NCI-H1436 treated with DMSO at 0.1 percent for 48 hours (cell line): ENCODE measurements at places on chromosomes 4 and X.

- DNase-seq, result no peak
Measured at GRCh38 chr4:60389633-60390032, 810.5 kb upstream of the ADGRL3 start.

- no peak for DNase-seq
Measured at GRCh38 chr4:102526532-102526931, 25.4 kb downstream of the NFKB1 start.

- no peak for DNase-seq
Measured at GRCh38 chrX:3771766-3772165, 58.3 kb upstream of the PRKX start.

DNA sequence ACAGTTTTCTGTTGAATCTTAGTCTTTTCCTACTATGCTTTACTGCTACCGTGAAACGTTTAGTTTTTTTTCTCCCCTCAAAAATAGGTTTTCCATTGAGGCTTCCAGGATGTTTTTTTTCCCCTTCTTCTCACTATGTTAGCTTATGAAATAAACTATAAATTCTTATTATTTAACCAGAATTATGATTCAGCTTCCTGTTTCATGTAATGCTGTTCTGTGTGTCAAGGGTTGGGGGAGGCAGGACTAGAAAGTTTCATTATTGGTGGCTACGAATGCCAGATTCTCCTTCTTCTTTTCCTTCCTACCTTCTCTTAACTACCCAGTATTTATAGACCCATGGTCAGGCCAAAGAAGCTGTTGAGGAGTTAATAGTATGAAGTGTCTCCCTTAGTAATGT lies 11.8 kb downstream of the CLCN5 start:
- DNase-seq, result no peak

DNA sequence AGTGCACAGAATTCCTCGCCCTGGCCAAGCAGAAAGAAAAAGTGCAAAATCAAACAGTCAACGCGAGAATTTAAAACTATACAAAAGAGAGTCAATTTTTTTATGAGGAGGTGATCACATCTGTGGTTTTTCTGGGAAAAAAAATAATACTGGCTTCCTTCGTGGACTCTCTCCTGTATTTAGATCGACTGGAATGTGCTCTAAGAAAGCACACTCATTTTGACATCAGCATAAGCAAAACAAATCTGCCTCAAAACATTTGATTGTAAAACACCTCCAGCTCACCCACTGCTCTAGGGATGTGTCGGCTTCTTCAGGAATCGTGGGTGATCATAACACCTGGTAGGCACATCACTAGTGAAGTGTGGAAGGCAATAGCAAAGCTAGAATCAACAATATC lies 417.4 kb upstream of the FAT1 start:
- DNase-seq, result no peak

- DNase-seq, result no peak
Measured at GRCh38 chrX:81263059-81263458, 61.2 kb downstream of the SH3BGRL start.

- no peak for DNase-seq
Measured at GRCh38 chr4:142355421-142355930, 490.6 kb downstream of the INPP4B start.

DNA sequence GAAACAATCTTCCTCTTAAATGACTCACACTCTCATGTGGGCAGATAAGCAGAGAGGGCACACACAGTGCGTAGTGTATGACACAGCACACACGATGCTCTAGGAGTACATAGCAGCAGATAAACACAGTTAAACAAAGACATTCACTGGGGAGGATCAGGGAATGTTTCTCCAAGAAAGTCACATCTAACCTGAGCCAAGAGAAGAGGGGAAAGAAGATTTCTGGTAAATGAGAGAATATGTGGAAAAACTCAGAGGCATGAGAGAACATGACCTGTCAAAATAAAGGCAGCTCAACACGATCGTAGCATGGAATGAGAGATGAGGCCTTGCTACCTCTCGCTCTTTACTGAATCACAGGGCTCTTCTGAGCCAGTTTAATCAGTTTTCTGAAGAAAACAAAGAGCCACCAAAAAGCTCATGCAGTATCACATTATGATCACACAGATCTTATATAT lies 251.0 kb downstream of the ANK2 start:
- DNase-seq, result no peak

DNA sequence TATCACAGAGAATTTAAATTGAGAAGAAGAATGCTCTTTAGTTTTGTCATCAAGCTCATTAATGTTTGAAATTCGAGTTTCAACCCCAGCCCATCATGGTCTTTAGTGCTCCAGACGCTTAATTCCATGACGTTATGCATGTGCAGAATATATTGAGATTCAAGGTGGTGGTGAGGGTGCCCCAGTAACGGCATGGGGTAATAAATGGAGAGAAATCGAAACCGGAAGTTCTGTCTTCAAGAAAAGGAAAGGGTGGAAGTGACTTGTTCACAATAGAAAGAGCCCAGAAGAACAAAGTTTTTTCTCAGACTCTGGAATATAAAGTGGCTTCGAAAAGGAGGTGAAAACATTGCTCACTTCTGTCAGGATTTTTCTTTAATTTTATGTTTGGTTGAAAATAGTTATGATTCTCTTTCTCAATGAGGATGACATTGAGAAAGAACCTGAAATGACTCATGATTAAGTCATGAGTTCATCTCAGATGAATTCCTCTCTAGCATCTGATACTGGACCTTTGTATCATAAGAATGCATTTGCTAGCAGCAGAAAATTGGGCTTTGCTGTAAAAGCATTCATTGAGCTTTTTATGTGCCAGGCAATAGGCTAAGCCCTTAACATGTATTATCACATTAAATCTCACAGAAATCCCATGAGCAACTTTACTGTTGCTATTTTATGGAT lies 779 bp upstream of the DDX60L start:
- DNase-seq, result no peak

GRCh38 chr4:2948895-2949781 lies 14.1 kb downstream of the NOP14 start:
- no peak for DNase-seq

DNA sequence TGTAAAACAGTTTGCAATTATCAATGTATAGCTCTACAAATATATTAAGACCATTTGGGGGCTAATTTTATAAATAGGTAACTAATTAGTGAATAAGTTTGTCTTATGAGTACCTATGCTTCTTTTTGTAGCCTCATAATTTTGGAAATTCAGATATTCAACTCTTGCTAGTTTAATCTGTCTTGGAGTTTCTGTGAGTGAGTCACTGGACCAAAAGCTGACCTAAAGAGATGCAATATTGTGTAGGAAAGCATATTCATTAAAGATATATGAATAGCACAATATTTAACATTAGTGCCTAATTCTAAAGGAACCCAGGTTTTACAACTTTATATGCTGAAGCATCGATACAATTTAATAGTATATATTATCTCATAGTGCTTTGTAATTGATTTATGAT lies 161.3 kb upstream of the PCDH18 start:
- DNase-seq, result no peak

DNA sequence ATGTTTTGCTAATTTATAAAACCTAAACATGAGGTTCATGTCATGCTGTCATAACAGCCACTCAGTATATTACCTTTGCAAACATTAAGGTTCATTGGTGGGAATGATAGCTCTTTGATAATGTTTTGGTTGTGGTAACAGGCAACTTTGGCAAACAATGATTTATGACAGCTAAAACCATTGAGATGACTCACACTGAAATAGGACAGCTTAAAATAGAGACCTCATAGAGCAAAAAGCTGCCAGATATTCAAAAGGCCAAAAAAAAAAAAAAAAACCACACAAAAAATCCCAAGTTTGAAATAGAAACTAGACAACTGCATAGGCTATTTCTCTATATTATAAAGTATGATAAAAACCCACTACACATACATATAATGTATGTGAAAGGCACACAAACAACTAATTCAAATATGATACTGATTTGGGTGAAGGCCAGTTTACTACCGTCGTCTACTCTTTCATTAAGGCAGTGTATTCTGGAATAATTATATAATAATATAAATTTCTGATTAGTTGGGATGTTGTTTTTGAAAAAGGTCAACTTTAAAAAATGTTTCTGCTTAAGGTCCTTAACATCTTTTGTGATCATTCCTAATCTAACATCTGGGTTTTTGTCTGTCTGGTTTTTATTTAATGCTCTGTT lies 646.0 kb upstream of the PITX2 start:
- no peak for DNase-seq

GRCh38 chr4:10053635-10054453 lies 32.5 kb upstream of the SLC2A9 start:
- no peak for DNase-seq

- no peak for DNase-seq
Measured at GRCh38 chr4:42066402-42066801, 76.1 kb downstream of the SLC30A9 start.

GRCh38 chrX:136674270-136674985 lies 26.5 kb downstream of the CD40LG start:
- no peak for DNase-seq

DNA sequence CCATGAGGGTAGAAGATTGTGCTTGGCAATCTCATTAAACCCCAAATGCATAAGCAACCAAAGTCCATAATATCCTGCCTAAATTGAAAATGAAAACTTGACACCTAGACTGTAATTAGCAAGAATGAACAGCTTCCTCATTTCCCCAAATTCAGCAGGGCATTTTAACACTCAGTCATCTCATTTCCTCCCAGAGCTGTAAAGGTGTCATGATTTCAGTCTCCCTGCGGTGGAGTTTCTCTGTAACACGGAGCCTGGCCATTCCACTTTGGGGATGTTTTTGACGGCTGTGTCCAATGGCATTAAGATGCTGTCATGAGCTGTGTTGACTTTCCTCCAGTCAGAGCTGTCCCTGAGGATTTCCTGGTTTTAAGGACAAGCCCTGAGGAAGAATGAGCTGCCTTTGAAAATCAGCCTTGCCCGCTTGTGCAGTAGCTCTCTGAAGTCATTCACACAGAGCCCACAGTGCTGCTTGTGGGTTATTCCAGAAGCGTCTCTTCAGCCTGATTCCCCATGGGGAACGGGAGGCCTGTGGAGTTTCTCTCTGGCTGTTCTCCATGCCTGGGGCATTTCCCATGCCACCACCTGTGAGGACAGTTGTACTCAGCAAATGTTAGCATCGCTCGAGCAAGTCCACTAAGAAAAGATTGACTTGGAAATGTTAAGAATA lies 187.0 kb downstream of the MID1 start:
- DNase-seq, result no peak

DNA sequence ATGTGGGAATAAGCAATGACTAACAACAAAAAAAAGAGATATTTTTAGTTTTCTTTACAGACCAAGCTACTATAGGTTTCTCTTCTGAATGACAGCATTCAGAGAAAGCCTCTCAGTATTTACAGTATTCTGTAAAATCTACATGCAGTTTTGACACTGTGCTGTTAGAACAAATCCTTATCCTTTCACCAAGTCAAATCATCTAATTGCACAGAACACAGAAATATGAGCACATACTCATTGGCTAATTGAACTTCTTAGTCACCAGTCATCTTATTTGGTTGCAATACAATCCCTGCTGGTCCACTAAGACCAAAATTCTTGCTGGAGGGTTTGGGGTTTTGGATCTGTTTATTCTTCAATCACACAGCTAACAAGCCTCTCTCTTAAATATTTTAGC lies 5.7 kb downstream of the ACOT9 start:
- DNase-seq, result no peak

GRCh38 chrX:150366951-150367545 lies 3.9 kb downstream of the MAMLD1 start:
- DNase-seq, result no peak

DNA sequence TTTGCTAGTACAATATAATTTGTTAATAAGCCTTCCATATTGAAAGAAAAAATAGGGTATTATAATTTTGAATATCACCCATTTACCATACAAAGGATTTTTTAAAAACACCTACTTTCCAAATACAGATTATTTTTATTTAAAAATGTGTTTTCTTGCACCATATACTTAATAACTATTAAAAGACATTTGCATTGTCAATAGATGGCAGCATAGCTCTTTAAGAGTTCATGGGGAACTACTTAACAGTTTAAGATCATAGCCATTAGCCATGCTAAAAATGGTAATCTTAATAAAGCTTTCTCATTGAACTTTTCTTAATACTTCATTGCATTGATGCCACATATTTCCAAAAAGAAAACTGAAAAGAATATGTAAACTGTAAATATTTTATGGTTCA lies 1995.9 kb downstream of the C4orf33 start:
- no peak for DNase-seq
